ENCODE measurements at places on chromosomes 13 and 19.
A peak's percentile ranks its signal among the peaks of the same experiment; 100 is the strongest.

DNA sequence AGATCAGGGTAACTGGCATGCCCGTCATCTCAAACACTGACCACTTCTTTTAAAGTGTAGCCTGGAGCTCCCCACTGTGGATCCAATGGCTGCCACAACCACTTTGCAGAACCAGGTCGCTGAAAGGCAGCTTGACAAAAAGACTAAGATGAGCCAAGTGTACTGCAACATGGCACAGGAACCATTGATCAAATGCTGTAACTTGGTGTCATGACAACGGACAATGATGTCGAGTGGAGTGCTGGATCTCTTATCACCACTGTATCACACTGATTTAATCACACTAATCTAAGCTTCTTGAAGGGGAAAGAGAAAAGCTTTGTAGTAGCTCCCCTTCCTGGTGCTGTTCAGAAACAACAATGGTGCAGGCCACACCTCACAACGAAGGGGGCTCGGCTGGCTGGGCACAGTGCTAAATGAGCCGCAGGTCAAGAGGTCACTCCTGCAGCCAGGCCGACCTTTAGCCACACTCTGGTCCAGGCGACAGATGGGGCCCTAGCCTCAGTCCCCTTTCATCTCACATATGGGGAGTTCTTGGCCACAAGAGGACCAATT is 2.2 kb upstream of the TNFRSF19 start:
- no peak for DNase-seq

DNA sequence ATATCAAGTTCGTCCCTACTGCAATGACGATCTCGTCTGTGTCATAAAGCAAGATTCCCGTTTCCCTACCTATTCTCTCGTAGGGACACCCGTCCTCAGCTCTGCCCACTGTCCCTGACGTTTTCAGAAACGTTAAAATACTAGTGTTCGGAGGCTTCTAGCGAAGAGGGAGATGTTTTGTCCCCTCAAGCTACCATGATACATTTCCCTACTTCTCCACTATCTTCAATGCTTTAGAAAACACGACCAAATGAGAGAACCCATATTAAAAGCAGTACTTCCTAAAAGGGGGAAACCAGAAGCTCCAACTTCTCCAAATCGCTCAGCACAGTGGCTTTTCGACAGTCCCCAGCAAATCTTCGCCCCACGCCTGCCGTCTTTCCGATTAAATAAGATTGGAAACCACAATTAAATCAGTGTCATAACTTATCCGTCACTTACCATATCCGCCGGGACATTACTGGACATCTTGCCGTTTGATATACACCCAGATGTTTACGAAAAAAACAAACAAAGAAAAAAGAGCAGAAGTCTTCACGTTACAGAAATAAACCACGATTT is 1.3 kb downstream of the UBL3 start:
- peak; percentile 17 for DNase-seq

DNA sequence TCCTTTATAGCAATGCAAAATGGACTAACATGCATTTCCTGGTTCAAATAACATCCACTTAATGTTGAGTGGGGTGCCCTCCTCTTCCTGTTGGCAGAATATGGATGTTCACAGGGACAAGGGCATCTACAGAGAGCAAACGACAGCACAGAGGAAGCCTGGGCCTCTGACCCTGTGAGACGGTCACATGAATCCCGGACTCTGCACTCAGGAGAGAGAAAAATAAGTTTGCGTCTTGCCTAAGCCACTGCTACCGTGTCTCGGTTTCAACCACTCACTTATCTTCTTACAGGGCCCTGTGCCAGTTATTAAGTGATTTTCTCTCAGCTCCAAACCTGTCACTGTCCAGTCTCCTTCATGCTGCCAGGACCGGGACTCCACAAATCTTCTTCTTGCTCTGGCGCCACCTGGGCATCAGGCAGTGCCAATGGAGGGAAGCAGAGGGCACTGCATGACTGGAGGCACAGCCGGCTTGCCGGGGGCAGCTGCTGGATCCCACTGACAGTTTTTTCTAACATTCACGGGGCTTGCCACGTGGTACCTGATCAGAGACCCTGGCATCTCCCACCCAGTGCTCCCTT is 11.8 kb downstream of the LIG1 start:
- DNase-seq, result no peak

GRCh38 chr19:6680141-6680540 is 10.2 kb upstream of the TNFSF14 start:
- no peak for DNase-seq

GRCh38 chr13:76503766-76504165 is 382.4 kb downstream of the KCTD12 start:
- DNase-seq, result no peak

- peak; percentile 42 for DNase-seq
These were observed 78.3 kb downstream of the CYSLTR2 start for GRCh38 chr13:48731957-48732569.

- DNase-seq, result no peak
These were observed 5.1 kb downstream of the CBARP start for GRCh38 chr19:1232652-1233072.

DNA sequence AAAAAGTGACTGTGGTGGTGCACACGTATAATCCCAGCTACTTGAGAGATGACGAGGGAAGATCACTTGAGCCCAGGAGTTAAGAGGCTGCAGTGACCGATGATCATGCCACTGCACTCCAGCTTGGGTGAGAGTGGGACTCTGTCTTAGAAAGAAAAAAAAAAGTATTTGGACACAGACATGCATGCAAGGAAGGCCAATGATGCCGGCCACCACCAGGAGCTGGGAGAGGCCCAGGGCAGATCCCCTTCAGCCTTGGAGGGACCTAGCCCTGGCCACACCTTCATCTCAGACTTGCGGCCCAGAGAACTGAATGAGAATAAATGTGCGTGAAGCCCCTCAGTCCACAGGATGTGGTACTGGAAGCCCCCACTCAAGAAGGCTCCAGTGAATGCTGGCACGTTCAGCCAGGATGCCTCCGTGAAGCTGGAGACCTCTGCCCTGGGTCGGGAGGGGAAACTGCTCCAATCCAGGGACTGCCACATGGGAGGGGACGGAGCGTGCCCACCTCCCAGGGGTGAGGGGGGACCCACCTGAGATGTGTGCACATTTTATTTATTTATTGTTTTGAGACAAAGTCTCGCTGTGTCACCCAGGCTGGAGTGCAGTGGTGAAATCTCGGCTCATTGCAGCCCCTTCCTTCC is 14.6 kb downstream of the TNFAIP8L1 start:
- no peak for DNase-seq

DNA sequence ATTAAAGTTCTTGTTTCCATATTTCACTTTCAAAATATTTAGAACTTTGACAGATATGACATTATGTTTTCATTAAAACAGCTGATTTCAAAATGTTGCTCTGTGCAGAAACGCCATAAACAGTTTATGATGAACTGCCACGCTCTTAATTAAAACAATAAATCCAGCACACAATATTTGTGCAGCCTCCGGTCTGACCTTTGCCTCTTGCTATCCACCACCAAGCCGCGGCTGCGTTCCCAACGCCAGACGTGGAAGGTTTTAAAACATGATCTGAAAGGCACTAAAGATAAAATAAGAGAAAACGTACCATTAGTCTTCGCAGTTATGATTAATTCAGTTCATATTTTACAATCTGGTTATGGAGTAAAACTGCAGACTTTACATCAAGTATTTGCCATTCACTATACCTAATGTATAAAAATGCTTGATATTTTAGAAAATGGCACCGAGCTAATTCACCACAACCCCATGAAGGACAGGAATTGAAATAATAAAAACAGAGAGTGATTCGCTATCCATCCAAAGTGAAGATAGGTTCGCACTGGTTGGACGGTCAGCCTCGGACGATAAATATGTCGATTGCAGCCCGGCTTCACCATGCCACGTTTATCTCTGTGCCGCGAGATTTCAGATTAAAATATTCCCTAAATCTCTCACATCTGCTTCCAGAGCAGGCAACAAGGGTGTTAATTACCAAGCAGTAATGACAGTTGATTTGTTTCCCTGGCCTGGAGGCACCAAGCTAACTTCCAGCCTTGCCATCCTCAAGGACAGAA is 103.3 kb upstream of the ZNF507 start:
- DNase-seq, result no peak

- no peak for DNase-seq
These were observed 13.1 kb upstream of the ZNF888 start for GRCh38 chr19:52936151-52936953.

GRCh38 chr13:25391932-25392331 is 20.2 kb downstream of the ATP8A2 start:
- no peak for DNase-seq

- DNase-seq, result no peak
These were observed 261.8 kb downstream of the KLF12 start for GRCh38 chr13:73872397-73872796.

DNA sequence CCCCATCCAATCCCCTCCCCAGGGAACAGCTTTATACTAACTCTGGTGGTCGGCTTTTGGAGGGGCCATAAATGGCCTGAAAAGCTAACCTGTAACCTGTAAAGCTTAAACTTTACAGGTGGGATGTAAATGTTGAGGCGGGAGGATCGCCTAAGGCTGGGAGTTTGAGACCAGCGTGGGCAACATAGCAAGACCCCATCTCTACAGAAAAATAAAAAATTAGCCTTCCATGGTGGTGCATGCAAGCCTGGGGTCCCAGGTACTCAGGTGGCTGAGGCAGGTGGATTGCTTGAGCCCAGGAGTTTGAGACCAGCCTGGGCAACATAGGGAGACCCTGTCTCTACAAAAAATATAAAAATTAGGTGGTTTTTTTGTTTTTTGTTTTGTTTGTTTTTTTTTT is 18.5 kb downstream of the CARM1 start:
- no peak for DNase-seq

DNA sequence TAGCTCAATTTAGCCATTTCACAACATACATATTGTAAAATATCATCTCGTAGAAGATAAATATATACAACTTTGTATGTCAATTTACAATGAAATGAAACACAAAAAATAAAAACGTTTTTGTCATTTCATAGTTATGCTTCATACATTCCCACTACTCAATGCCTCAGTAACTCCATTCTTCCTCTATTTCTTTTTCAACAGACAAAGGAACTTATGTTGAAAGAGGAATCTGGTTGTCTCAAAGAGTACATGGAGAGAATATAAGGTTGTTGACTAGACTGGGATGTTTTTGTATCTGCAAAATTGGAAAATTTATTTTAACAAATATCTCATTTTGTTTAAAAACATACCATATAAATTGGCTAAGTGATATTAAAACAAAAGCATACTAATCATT is 12.8 kb downstream of the KCTD12 start:
- no peak for DNase-seq

- no peak for DNase-seq
These were observed 48.7 kb upstream of the ZNF507 start for GRCh38 chr19:32296694-32297093.

GRCh38 chr13:114140131-114140905 is 7.9 kb upstream of the RASA3 start:
- DNase-seq, result peak; percentile 29

DNA sequence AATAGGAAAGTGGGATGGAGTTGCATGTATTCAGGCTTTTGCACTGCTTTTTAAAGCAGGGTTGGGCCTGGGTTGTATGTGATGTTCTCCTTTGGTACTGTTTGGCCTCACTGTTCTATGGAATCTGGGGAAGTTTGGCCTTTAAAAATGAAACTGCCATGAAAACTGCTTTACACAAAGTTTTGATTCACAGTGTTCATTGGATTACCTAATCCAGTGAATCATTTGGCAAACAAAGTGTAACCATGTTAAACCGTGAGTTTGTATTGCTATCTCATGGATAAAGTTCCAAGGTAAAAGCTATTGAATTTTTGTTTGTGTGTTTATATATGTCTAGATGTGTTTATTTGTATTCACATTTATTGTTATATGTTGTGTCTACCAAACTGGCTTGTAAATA is 1658.6 kb downstream of the OLFM4 start:
- DNase-seq, result no peak

DNA sequence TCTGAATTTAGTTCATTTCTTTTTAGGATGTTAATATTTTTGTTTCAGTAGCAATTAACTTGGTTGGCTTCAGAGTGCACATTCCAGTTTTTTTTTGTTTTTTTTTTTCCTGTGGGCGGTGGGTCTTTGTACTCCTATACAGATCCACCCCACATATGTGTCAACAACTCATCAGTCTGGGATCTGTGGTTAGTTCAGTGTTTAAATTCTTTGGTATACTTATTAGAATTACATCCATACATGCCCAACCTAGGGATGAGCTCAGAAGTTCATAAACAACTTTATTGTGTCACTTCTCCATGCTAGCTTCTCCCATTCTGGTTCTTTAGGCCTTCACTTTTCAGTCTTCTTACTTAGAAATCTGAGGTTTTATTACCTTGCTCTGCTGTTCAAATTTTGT is 50.9 kb downstream of the PCCA start:
- no peak for DNase-seq

DNA sequence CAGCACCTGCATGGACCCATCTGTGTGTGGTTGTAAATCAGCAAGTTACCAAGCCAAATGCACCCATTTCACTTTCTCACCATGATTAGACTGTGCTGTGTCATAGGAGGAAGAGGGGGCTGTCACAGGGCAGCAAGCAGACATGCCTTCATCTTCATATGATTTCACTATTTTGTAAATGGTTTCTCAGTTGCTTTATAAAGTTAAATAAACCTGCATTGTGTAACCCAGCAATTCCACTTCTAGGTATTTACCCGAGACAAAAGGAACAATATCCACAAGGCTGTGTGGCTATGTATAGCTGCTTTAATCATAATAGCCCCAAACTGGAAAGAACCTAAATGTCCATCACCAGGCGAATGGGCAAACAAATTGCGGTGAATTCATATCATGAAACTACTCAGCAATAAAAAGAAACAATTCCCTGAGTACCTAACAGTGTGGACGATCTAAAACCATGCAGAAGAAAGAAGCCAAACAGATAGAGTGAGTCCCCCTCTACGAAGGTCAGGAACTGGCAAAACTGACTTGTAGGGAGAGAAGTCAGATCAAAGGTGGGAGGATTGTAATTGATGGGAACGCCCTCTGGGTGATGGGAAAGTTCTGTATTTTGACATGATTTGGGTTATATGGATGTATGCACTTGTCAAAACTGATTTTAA is 185.4 kb downstream of the COL4A1 start:
- DNase-seq, result no peak

DNA sequence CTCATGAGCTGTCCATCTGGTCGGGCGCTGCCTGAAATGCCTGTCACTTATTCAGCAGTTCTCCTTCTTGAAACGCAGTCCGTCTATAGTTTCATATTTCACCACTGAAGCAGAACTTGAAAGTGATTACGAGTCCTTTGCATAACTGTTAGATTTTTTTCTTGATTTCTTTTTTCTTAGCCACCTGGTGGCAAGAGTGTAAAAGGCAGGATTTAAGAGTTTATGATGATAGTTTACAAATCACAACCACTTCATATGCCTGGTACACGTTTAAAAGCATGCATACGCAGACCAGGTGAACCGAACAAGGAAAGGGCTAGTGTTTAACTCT is 45.8 kb downstream of the GGACT start:
- no peak for DNase-seq

- no peak for DNase-seq
These were observed 16.7 kb upstream of the PLPP2 start for GRCh38 chr19:307793-308420.

DNA sequence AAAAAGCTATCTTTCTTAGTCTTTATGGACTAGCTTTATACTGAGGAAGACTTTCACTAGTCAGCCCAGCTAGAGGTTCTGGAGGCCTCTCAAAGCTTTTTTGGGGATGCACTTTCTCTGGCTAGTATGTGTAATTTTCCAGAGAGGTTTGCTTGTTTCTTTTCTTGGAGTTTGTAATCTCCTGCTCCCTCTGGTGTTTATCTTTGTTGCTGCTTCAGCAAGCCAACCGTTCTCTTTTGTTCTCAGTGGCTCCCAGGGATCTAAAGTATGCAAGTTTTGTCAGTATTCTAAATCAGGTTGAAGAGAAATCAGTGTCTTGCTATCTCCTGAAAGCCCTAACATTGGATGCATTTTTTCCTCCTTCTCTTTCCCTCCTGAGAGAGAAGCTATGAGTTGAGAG is 121.1 kb upstream of the MYO16 start:
- DNase-seq, result no peak

GRCh38 chr19:42613666-42614065 is 18.9 kb upstream of the CEACAM8 start:
- no peak for DNase-seq

Measured in stimulated activated naive CD4-positive, alpha-beta T cell treated with Interleukin-2 at 50 U/mL for 16 hours (primary cell).